GM23338 (cell line): ENCODE measurements at places on chromosomes 1 and 21.

DNA sequence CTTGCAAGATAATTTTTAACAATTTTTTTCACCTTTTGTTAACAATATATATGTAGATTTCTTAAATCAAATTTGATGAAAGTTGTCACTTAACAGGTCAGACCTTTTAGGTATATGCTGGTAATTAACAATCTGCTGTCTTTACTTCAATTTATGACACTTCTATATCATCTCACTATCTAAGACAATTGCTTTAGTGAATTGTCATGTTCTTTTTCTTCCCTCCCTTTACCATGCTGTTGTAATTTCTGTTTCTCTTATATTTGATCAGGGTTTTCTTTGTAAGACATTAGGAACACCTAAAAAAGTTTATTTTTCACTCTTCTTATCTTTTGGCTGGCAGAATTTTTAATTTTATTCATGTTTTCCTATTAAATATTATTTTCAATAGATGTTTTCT lies 2.0 kb downstream of the IFI16 start:
- no peak for DNase-seq

GRCh38 chr1:3842912-3843311 lies 14.1 kb downstream of the CEP104 start:
- no peak for DNase-seq

DNA sequence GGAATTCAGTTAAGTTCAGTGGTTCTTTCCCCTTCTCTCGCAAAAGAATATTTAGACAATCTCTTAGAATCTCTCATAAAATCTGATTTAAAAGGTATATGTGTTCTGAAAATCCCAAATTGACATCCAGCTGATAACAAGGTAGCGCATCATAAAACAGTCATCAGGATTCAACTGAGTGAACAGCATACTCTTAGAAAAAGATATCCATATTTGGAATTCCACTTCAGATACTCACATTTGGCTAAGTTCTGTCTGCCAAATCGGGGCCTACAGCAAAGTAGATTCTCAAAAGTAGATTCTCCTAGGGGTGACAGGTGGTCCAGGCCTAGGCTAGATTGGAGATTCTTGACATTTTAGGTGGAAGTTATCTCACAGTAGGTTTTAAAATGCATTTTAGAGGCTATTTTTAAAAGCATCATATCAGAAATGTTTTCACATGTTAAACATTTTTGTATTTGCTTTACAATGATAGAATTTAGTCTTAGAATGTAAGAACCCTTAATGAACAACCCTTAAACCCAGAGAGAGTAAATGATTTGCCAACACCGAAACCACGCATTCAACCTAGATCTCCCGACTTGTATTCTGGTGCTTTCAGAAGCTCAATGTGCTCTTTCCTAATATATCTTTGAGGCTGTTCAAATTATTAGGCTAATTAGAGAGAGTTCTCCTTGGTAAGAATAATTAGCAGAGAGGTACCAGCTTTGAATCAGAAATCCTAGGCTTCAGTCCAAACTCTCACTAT lies 318.9 kb downstream of the LMO4 start:
- DNase-seq: no peak

- DNase-seq: peak; percentile 61
These were observed 14.6 kb downstream of the OTUD7B start for GRCh38 chr1:149995927-149996326.

DNA sequence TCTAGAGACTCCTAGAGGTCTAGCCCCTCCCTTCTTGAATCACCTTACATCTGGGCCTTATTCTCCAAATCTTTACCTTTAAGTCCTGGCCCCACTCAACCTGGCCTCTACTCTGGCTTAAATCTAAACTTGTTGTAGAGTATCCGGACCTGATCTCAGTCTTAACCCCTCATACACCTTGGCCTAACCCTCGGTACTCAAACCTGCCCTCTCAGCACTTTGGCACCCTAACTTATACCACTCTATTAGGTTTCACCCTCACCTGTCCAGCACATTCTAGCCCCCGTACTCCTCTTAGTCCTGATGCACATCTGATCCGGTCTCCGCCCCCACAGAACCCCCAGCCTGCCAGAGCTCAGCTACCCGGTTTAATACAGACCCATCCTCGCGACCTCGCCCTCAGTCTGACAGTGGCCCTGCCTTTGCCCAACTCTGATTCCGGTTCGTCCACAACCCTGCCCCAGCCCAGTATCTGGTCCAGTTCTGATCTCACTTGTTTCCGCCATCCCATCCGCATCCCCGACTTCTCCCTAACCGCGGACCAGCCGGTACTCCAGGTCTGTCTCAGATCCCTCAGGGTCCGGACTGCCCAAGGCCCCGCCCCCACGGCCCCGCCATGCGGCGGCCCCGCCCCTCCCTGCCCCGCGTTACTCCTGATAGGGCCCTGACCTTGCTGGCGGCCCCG lies 1.5 kb downstream of the TRIM62 start:
- DNase-seq: no peak

DNA sequence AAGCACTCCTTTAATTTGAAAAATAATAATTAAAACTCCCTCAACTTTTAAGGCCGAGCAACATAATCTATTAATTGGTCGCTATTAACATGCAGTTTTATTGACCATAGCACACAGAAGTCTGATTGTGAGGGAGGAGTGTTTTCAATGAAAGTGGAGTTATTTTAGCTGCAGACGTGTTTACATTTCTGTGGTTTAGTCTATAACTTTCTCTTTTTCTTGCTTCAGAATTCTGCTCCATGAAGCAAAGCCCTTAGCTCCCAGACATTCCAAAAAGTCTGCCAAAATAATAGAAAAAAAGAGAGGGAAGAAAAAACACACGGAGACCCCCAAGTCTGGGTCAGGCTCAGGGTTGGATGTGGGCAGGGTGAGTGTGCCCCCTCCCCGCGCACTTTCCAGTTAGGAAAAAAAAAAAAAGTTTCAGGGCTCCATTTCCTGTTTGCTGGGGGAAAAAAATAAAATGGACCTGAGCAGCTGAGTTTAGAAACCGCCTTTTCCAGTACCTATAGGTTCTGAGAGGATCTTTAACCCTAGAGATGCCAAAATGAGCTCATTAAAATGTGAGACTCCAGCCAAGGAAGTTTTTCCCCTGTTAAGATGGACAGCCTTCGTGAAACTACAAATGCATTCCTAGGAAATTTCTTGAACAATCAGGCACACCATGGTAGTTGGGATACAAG lies 143.7 kb upstream of the ETS2 start:
- DNase-seq: peak; percentile 36

DNA sequence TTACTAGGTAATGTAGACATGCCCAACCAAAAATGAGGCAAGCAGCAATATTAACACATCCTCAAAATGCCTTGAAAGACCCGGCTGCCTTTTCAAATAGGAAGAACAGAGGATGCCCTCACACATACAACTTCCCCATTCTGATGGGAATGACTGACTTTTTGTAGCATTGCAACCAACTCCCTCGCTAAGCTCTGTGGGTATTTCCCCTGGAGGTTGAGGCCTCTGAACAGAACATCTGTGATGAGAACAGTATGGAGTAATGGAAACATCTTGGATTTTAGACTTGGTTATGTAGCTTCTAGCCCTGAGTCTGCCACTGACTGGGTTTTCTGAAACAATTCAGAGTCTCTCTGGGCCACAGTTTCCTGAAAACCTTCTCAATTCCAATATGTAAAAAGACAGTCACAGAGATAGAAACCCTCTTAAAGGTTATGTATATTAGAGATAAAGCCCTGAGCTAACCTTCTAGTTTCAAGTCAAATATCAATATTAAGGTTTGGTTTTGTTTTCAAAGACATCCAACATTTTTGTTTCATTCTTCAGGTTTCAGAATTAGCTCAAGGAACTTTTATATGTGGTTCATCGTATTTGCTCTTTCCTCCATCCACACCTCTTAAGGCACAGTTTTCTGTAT lies 311.5 kb downstream of the SETD4 start:
- no peak for DNase-seq

DNA sequence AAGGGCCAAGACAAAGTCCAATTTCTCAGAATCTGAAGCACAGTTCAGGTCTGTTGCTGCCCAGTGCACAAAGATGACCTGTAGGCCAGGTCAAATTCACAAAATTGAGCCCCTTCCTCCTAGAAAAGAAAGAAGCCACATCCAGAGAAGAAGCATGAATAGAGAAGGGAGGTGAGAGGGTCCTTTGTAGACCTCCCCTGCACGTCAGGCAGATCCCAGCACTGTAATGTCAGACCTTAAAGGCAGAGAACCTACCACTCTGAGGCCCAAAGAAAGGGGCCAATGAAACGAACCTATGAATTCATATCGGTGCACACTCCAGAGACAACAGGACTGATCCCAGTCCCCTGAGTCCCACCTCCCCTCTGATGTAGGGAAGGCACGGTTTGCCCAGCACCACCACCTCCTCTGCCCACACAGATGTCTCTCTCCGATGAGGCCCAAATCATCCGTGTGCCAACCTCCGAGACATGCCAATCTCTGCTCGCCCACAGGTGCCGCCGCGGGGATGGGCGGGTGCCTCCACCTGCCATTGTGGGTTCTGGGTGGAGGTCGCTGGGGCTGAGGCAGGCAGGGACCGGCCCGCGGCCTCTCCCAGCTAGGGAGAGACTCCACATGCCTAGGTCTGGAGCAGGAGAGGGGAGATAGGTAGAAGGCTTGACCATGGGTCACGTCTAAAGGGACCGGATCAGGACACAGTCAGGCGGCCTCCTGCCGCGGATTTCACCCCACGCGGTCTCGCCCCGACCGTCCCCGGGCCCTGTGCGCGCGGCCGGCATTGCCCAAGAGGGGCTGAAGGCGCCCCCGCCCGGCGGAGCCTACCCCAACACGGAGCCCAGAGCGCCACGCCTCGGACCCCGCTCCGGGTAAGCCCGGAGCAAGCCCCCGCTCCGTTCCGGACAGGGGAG lies 42.1 kb downstream of the RRAGC start:
- no peak for DNase-seq

DNA sequence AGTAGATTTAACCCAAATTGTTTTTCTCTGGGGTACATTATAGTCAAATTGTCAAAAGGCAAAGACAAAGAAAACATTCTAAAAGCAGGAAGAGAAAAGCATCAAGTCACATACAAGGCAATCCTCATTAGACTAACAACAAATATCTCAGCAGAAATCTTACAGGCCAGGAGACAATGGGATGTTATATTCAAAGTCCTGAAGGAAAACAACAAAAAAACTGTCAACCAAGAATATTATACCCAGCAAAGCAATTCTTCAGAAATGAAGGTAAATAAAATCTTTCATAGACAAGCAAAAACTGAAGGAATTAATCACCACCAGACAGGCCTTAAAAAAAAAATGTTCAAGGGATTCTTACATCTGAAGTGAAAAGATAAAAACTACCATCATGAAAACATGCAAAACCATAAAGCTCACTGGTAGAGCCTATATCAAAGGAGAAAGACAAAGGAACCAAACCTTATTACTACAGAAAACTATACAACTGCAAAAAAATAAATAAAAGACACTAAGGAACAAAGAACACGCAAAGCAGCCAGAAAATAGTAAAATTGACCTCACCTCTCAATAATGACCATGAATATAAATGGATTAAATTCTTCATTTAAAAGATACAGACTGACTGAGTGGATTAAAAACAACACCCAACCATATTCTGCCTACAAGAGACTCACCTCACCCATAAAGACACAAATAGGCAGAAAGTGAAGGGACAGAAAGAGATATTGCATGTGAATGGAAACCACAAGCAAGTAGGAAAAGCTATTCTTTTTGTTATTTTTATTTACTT lies 113.8 kb upstream of the ZC3H11B start:
- no peak for DNase-seq

GRCh38 chr1:107523061-107523460 lies 382.2 kb downstream of the NTNG1 start:
- no peak for DNase-seq

GRCh38 chr1:21175670-21176581 lies 771 bp downstream of the EIF4G3 start:
- DNase-seq: peak; percentile 58

DNA sequence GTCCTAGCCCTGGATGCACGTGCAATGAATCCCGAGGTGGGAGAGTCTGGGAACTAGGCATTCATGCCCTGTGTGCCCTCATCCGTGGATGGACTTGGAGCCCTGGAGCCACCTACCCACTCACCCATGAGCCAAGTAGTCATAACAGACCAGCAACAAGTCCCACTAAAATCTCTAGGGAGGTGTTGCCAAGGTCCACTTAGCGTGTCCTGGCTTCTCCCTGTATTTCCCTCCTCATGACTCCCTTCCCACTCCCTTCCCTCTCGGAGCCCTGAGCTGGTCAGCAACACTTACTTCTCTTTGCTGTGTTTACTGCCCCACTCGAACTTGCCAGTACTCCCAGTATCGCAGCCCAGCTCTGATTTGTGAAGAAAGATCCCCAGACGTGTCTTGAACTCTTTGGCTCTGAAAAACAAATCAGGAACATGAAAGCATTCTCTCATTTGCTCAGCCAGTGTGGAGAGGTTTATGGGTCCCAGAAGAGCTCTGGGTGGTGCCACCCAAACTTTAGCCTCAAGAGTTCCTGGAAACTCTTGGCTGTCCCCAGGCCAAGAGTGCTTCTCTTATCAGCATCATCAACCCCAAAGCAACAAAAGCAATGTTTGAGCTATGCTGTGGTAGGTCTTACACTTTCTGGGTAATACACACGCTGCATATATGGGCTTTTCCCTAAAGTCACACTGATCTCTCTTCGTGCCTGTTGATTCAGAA lies 1.1 kb downstream of the RGS16 start:
- no peak for DNase-seq

GRCh38 chr1:26861286-26861701 lies 1.7 kb upstream of the SFN start:
- DNase-seq: peak; percentile 63

DNA sequence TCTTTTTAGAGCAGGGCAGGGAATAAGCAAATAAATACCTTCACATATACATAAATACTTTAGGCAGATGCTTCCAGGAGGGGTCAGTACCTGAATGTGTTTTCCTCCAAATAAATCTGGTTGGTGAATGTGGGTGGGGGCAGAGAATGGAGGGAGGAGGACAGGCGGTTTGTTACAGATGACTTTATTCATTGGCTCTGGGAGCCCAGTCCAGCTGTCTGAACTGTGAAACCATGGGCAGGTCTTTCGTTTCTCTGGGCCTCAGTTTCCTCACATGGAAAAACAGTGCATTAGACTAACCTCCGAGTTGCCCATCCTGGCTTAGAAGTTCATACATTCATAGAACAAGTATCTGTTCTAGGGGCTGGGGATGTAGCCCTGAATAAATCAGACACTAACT lies 124.6 kb downstream of the IER5 start:
- DNase-seq: no peak

GRCh38 chr1:172607145-172607544 lies 51.8 kb upstream of the FASLG start:
- no peak for DNase-seq

- peak; percentile 66 for DNase-seq
These were observed 977.9 kb downstream of the ADGRL2 start for GRCh38 chr1:82778612-82779011.
